GM13976 (cell line): ENCODE measurements at places on chromosomes 13 and 19.

- DNase-seq, result no peak
Measured at GRCh38 chr19:5690955-5691821, 1.1 kb downstream of the RPL36 start.

GRCh38 chr19:53809518-53810186, 14.5 kb downstream of the NLRP12 start:
- no peak for DNase-seq

- no peak for DNase-seq
Measured at GRCh38 chr13:93965587-93965986, 513.9 kb downstream of the DCT start.

DNA sequence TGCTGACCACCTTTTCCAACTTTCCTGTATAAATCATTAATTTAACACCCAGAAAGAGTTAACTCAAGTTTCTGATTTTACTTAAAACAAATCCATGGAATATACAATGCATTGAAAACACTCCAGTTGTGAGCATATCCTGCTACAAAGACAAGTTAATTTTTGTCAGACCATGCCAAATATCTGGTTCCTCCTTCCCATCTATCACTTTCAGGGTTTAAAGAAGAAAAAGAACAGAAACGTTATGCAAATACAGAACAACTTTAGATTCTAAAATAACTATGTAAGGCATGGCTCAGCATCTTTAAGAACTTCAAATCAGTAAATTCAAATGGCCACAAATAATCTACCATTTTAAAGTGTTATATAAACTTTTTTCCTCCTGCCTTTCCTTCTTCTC, 14.9 kb downstream of the MRPS31 start:
- DNase-seq, result no peak

- DNase-seq, result no peak
Measured at GRCh38 chr13:34762312-34762711, 179.8 kb upstream of the NBEA start.

DNA sequence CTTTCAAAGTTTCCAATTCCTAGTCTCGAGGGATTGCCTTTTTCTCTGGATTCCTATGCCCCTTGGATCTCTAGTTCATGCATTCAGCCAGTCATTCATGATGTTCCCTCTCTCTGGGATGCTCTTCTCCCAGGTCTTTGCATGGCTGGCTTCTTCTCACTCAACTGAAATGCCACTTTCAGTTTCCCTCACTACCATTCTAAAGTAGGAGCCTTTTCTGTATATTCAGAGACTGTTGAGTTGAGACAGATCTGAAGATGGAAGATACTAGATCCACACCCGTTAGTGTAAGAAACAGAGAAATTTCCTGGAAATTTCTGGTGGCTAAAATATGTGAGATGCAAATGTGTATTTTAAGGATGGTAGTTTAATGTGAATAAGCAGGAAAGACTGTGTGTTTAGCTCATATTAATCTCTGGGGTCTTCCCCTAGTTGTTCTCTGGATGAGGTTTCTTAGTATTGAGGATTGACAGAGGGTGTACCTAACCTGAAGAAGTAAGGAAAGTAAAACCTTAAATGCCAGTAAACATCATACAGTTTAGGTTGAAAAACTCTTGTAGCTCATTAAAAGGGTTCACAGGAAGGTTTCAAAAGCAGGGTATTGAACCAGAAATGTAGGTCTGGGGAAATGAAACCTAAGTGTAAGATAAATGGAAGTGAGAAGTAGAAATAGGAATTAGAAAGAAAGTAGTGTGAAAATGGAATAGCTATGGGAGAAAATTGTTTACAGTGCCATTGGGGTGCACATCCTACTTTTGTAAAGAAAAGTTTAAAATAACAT, 331.3 kb downstream of the NDFIP2 start:
- DNase-seq, result peak; percentile 25

GRCh38 chr19:1136201-1136600, 32.4 kb downstream of the GPX4 start:
- peak; percentile 73 for DNase-seq

GRCh38 chr13:79477968-79478367, 3.0 kb upstream of the NDFIP2 start:
- DNase-seq, result no peak

- no peak for DNase-seq
Measured at GRCh38 chr13:76385586-76385985, 500.6 kb downstream of the KCTD12 start.

DNA sequence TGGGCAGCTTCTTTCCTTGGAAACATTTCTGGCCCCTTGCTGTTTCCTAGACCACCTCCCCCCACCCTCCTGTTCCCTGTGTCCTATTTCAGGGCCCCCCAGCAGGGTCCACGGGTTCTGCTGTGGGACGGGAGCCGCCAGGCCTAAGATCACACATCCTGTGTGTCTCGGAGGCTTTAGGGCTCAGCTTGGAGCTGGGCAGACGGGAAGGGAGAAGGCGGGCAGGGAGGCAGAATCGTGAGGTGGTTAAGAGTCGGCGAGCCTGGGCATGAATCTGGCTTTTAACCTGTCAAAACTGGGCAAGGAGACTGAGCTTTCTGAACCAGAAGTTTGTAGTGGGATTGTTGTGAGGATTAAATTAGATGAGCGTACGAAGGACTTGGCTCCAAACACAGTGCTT, 4.8 kb downstream of the KCNC3 start:
- DNase-seq, result no peak

- no peak for DNase-seq
Measured at GRCh38 chr19:18219911-18220631, 6.2 kb downstream of the PDE4C start.

DNA sequence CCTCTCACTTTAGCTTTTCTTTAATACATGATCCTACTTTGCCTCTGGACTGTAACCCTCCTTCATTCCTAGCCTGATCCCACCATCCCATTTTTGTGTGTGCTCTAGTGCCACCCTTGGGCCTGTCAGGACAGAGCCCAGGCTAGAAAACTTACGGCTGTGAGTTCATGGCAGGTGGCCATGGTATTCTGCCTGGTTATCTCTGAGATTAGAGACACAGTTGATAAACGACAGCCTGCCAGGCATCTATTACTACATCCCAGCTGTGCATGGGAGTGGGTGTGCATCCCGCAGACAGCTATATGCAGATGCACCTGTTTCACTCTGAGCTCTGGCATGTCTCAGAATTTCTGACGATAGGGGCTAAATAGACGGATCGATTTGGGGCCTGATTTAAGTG, 110.9 kb downstream of the HS6ST3 start:
- DNase-seq, result no peak

DNA sequence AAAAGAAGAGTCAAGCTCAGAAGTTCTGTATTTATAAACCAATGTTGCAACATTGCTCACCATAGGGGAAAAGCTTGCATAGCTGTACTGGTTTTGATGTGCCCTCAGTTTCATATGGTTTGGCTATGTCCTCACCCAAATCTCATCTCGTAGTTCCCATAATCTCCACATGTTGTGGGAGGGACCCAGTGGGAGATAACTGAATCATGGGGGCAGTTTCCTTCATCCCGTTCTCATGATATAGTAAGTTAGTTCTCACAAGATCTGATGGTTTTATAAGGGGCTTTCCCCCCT, 73.9 kb downstream of the TNFRSF19 start:
- DNase-seq, result no peak

- DNase-seq, result no peak
Measured at GRCh38 chr19:54608205-54608604, 14.8 kb downstream of the LILRA1 start.

DNA sequence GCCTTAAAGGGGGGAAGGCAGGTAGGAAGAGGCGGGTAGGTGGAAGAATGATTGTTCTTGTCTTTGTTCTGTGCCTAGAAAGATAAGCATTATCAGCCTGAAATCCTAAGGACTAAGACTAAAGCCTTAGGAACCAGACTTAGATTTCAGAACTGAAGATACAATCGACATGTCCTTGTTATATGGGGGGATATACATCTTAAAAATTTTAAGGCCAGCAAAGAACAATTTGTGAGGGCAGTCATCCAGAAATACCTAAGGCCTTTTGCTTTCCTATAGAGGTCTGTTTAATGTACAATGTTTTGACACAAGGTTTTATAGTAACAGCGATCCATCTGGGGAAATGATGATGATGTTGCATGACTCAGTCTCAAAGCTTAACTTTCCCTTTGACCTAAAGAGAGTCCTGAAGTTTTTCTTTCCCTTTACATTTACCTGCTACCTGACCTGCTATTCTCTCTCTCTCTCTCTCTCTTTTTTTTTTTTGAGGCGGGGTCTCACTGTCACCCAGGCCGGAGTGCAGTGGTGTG, 20.2 kb upstream of the CEACAM6 start:
- no peak for DNase-seq

GRCh38 chr13:77528834-77529500, 6.5 kb upstream of the SCEL start:
- no peak for DNase-seq

GRCh38 chr19:18119013-18119716, 21.6 kb downstream of the MAST3 start:
- peak; percentile 67 for DNase-seq

GRCh38 chr13:77431449-77431848, 104.1 kb upstream of the SCEL start:
- DNase-seq, result no peak

GRCh38 chr13:21142766-21143165, 33.6 kb downstream of the SKA3 start:
- DNase-seq, result no peak

GRCh38 chr13:106489849-106490568, 45.5 kb downstream of the EFNB2 start:
- no peak for DNase-seq

DNA sequence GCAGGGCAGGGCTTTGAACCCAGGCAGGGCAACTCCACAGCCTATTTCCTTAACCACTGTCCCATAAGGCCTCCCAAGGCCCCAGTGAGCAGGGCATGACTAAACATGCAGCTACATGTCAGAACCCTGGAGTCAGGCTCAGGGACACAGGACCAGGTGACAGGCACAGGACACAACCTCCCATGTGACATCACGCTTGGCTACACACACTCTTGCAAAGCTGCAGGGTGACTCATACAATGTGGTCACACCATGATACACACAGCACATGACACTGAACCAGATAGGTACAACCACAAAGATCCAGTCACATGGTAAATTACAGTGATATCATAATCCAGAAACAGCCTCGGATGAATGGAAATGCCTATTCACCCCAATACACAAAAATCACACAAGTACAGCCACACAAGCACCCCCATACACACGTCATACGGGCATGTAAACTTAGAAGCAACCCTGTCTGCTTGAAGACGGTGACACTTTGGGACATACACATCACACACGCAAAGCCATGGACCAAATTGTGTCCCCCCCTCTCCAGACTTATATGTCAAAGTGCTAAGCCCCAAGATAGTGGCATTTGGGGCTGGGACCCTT, 14.5 kb downstream of the KLK4 start:
- peak; percentile 86 for DNase-seq
